Lung (tissue), 17 donors: ENCODE measurements at places on chromosomes 4 and X. TPM values are rescaled to one million over a fixed set of nuclear protein-coding genes. Genes with fewer than 3 reads are reported as not detected.
A peak's percentile ranks its signal among the peaks of the same experiment; 100 is the strongest.

The SYNPO2 gene
- total RNA-seq = 14.8 TPM

The PRKG2 gene
- 3.3 TPM for total RNA-seq

The COL4A6 gene
- total RNA-seq = 2.7 TPM

The SLC6A14 gene
- total RNA-seq = 26.8 TPM

The MAGEB10 gene
- total RNA-seq = not detected

The GRIA2 gene
- 5.6 TPM for total RNA-seq

The PLAC1 gene
- not detected for total RNA-seq

The ZBTB49 gene
- 9.0 TPM for total RNA-seq

The ADAMTS3 gene
- total RNA-seq = 2.9 TPM

The PABPC1L2A gene
- total RNA-seq = not detected

DNA sequence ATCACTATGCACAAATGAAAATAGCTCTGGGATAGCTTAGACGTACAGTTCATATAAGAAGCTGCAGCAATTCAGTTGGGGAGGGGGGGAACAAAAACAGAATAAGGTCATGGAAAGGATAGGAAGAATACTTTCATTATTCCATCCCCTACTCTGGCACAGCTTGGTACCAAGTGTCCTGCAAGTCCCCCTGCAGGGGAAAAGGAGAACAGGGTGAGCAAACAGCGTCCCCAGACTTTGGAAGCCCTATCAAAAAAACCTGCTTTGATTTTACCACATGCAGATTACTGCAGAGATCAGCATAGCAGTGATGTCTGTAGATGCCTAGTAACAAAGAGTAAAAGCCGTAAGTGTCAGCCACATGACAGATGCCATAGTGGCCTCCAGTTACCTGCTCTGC, 209.4 kb upstream of the NEIL3 start:
- no peak for DNase-seq

- DNase-seq = peak; percentile 32
These were observed 137.6 kb upstream of the TEX13D start for GRCh38 chrX:124194901-124195300.

- peak; percentile 76 for DNase-seq
These were observed 242.9 kb upstream of the PITX2 start for GRCh38 chr4:110865611-110866259.

DNA sequence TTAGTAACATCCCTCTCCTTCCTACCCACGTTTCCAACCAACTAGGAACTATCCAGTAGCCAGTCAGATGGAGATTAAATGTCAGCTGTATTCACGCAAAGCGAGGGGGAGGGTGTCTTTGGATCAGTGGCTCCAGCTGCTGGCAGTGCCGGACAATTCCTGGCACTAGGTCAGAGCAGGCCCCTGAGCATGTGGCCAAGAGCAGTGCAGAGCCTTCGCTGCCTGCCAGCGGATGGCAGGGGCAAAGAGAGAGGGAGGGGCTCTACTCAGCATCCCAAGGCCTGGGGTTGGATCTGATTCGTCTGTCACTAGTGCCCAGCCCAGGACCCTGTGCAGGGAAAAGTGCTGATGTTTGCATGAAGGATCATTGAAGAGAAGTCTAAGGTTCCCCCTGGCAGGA, 28.7 kb upstream of the JAKMIP1 start:
- no peak for DNase-seq

DNA sequence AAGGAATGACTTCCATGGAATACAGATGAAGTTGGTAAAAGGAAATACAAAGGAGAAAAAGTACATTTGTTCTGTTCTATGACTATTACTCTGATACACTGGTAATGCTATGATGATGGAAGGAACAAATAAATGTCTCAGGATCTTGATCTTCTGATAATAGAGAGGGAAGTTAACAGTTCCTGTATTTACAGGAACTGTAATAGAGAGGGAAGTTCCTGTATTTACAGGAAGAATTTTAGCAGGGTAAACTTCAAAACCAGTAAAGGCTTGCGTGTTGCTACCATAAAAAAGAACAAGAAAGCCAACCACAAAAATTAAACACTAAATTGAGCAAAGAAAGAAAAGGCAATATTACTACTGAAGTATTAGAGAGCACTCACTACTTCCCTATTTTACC, 91.7 kb upstream of the HPGD start:
- DNase-seq = no peak

DNA sequence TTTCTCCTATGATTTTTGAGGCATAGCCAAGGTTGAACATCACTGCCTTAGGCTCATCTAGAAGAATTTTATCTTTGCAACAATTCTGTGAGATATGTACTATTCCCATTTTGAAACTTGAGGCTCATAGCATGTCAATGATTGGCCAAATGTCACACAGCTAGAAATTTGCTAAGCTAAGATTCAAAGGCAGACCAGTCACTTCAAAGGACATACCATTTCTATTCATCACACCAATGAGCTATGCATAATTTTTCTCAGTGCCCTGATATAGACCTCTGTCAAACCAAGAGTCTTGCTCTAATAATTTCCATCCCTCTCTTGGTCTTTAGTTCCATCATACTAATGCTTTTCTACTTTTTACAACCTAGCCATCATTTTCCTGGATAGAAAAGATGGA, 27.6 kb upstream of the SERTM2 start:
- DNase-seq = no peak

DNA sequence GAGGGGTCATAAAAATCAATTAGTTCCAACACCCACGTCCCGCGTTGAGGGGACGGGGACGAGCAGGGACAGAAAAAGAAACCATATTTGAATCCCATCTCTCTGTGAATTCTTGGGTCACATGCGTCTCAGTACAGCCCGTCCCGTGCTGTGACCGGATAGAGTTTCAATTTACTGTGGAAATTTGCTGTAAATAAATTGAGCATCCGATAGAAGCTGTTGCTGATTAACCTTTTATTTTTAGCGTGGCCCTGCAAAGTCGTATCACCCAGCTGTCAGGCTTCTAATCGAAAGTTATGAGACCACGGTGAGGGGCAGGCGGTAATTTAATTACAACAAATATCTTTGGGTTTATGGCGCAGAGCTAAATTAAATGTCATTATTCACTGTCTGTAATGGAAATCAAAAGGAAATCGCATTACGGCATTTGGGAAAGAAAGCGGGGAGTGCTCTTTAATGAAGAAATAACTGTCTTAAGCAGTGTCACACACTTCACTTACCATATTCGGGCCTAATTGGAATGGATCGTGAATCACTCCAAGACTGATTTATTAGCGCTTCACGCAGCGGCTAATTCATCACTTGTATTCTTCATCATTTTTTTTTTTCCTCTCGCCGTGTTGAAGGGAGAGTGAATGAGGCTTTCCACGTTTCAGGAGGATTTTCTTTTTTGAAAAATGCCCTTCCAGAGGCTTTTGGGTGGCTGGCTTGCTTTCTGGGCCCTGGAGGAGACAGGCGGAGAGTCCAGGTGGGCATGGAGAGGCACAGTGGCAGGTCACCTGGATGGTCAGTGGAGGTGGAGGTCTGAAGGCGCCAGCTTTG, 7.3 kb downstream of the SHOX start:
- no peak for DNase-seq

- DNase-seq = no peak
These were observed 304.7 kb upstream of the GATB start for GRCh38 chr4:152065545-152065944.

GRCh38 chr4:53617101-53617680, 25.9 kb upstream of the LNX1 start:
- DNase-seq = no peak

DNA sequence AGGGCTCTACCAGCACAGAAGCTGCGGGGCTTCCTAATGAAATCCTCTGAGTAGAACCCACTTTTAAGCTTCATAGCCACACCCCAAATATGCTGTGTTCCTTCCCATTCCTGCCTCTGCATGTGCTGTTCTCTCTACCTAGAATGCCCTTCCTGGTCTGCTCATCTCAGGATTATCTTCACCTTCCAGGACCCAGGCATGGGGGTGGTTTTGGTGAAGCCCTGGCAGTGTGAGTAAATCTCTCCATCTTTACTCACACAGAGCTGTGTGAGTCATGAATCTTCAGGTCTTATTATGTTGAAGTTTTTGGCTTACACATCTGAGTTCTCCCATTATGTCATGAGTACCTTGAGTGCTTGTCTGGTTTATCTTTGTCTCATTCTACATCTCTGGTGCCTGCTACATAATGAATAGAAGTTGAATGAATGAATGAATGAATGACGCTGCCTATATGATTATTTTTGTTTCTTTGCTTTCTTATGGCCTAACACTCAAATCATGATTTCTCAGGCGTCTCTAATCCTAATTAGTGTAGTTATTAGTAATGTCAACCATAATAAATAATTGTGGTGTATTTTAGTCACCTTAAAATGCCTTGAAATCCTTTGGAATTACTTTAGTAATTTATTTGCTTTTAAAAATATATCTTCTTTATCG, 41.9 kb downstream of the HADH start:
- DNase-seq = no peak

DNA sequence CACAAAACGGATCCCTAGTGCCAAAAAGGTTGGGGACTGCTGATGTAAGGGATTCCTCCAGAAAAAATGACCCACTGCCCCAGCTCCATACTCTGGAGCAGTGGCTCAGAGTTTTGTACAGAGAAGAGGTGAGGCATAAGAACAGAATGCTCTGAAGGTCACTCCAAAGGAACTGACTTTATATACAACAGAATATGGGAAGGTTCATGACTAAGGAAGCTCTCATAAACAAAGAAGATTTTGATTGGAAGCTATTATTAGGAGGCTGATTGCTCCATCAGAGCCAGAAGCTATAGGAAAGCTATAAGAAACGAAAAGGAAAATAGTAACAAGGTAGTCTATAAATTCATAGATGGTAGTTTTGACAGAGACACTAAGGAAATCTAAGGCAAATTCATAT, 203.1 kb downstream of the SLC7A11 start:
- no peak for DNase-seq

GRCh38 chr4:40206426-40206825, 9.6 kb downstream of the RHOH start:
- DNase-seq = no peak

DNA sequence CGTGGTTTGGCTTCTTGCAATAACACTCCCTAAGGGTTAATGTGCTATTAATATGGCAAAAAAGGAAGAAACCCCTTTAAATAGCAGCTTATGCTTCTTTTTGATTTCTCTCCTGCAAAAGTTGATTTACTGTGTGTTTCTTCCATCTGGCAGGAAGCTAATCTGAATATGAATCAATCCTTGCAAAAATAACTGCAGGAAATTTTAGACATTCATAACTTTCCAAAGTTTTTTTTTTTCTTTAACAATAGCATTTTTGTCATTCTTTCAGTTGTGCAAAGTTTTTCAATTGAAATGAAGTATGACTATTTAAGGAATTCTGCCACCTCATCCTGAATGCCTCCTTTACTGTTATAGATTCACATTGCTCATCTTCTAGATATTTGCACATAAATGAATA, 115.6 kb downstream of the SPANXA1 start:
- no peak for DNase-seq

DNA sequence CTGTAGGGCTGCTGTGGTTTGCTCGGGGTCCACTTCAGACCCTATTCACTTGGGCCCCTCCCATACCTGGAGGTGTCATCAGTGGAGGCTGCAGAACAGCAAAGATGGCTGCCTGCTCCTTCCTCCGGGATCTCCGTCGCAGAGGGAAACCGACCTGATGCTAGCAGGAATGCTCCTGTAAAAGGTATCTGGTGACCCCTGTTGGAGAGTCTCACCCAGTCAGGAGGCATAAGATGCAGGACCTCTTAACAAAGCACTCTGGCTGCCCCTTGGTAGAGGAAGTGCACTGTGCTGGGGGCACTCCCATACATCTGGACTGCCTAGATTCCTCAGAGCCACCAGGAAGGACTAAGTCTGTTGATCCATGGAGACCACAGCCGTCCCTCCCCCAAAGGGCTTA, 296.9 kb downstream of the GRID2 start:
- no peak for DNase-seq

- DNase-seq = no peak
These were observed 18.8 kb upstream of the OTUD4 start for GRCh38 chr4:145199051-145199716.

DNA sequence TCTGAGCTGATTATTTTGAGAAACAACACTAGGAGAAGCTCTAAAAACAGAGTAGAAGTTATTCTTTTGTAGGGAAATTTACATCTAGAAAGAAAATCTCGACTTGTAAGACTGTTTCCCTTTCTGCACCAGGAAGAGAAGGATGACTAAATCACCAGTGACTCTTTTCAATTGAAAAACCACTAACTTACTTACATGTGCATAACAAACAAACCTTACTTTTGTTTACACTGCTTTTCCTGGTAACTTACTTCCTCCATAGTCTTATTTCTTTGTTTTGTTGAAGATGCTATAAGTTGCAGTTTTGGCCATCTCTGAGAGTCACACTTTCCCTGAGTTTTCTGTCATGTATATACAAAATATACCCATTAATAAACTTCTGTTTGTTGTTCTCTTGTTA, 293.6 kb upstream of the FAT4 start:
- DNase-seq = no peak

- peak; percentile 23 for DNase-seq
These were observed 33.2 kb downstream of the TLL1 start for GRCh38 chr4:165906272-165906671.

- no peak for DNase-seq
These were observed 34.1 kb upstream of the CLDN24 start for GRCh38 chr4:183356173-183356830.

GRCh38 chr4:173199553-173199952, 30.9 kb downstream of the GALNT7 start:
- no peak for DNase-seq

DNA sequence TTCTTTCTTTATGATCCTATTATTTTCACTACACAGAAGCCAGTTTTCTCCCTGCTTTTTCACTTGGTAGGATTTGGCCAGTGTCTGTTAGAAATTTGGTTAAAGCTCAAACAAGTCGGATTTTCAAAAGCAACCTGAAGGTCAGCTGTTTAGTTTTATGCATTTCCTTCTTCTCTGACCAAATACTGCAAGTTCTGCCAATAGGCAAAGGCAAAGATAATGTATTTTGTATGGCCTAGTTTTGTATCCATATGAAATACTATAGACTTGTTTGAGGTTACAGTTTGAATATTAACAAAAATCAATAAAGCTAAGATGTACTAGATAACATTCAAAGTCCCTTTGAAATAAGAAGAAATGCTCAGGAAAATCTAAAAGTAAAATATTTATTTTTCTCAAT, 439.4 kb downstream of the TRIML1 start:
- no peak for DNase-seq

- DNase-seq = peak; percentile 91
These were observed 7.8 kb upstream of the PIGA start for GRCh38 chrX:15343075-15343476.
